ENCODE measurements at places on chromosomes 2 and 18.

GRCh38 chr2:72914589-72915319, 2.6 kb upstream of the EMX1 start:
- DNase-seq = no peak

GRCh38 chr2:171407030-171407675, 26.6 kb downstream of the METTL8 start:
- no peak for DNase-seq

DNA sequence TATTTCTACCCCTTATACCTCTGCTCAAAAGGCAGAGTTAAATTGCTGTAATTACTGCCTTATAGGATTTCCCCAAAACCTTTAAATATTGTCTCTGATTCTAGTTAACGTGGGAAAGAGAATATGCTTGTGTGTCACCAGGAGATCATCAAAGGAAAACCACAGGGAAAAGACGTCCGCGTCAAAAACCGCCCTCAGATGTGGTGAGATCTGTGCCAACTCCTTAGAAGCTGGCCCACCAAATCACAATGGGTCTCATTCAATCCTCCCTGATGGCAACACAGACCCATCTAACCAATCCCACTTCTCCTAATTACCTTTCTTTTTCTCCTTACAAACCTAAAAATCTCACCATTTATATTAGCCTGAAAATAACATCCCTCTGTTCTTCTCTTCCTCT, 25.4 kb downstream of the VPS54 start:
- no peak for DNase-seq

DNA sequence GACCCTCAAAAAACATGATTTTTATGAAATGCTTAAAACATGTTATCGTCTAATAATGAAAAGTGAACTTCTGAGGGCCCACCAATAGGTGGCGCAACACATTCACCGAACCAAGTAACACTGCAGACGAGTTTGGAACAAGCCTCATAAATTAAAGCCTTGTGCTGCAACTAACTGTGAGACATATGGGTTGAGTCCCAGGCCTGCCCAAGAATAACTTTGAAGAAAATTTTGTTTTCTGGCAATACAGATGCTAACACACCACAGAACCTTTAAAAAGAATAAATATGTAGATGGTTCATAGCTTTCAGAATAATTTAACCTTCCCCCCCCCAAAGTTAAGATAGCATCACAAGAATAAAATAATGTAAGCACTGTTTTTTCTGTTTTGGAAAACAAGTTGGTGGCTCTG, 285.9 kb downstream of the RNF144A start:
- peak; percentile 47 for DNase-seq

- DNase-seq = no peak
These were observed 178.6 kb downstream of the TNS1 start for GRCh38 chr2:217824223-217824622.

DNA sequence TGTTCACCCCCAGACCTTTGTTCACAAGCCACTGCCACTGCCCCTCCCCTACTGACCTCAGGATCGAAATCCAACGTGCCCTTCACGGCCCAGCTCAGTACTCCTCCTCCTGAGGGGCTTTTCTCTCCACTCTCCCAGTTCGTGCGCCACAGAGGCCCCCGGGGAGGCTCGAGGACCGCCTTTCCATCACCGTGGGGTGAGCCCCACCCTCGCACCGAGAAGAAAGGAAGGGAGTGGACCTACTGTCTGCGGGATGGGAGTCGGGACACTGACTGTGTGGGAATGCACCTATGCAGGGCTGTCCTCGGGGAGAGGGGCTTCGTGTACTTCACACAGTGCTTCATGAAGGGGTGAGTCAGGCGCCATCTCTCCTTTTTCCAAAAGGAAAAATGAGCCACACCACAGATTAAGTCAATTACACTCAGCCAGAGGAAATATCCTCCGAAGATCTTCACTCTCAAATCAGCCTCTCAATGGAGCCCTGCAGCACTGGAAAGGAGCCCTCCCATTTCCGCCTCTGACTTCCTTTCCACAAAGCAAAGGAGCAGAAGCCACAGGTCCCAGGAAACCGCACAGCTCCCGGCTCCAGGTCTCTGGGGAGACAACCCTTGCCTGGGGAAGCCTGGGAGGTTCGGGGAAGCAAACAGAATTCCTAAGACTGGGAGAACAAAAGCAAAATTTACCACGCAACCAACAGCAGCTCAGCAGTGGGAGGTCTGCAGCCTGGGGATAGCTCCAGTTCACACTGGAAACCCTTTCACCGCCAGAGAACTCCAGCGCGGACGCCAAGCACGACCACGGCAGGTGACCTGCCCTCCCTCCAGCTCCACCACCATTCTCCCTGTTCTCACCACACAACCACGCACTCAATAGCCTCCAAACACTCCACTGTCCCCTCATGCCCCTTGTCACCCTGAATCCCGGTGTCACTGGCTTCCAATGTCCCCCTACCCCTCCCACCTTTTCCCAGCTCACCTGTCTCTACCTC, 21.6 kb downstream of the ADCY3 start:
- no peak for DNase-seq

DNA sequence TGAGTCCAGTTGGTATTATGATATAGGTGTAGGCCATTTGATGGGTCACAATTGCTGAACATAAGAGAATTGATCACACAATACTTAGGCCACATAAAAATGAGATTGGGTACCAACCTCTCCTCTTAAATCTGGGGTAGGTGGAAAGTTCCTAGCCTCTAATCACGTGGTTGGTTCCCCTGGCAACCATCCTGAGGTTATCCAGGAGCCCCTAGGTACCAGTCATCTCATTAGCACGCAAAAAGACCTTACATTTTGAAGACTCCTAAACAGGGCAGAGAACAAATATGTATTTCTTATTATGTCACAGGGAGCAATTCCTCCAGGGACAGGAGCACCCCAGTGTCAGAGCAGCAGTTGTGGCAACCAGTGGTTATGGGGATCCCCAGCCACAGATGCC, 12.7 kb upstream of the SELENOI start:
- no peak for DNase-seq

Data from activated CD4-positive, alpha-beta T cell treated with anti-CD3 and anti-CD28 coated beads for 24 hours (primary cell).